T-helper 17 cell (primary cell): ENCODE measurements at places on chromosomes 16 and 17.

- no peak for DNase-seq
These were observed 248.2 kb downstream of the TOX3 start for GRCh38 chr16:52298769-52299168.

- peak; percentile 4 for DNase-seq
These were observed 147.9 kb upstream of the CHMP6 start for GRCh38 chr17:80843741-80844156.

DNA sequence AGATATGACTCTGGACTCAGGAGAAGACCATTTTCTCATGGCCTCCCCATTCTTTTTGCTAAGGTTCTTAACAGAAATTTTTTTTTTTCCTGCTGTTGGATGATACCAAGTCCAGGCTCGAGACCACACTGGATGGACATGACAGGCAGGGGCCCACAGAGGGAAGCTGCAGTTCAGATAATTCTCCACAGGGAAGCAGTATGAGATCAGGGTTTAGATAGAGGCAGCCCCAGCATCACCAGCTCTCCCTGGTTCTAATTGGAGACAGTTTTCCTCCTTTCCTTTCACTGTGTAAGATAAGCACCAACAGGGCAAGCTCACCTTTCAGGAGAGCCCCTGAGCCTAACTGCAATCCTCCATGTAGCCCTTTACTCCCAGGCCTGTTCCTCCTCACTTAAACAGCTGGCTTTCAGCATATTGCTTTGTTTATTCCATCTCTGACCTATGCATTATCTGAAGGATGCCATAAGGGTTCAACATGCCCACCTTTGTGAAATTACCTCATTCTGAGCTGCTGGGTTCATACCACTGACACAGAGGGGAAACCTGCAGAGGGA is 108.1 kb downstream of the SNX11 start:
- DNase-seq = no peak

GRCh38 chr17:80701730-80702129 is 157.1 kb downstream of the RPTOR start:
- DNase-seq = no peak

DNA sequence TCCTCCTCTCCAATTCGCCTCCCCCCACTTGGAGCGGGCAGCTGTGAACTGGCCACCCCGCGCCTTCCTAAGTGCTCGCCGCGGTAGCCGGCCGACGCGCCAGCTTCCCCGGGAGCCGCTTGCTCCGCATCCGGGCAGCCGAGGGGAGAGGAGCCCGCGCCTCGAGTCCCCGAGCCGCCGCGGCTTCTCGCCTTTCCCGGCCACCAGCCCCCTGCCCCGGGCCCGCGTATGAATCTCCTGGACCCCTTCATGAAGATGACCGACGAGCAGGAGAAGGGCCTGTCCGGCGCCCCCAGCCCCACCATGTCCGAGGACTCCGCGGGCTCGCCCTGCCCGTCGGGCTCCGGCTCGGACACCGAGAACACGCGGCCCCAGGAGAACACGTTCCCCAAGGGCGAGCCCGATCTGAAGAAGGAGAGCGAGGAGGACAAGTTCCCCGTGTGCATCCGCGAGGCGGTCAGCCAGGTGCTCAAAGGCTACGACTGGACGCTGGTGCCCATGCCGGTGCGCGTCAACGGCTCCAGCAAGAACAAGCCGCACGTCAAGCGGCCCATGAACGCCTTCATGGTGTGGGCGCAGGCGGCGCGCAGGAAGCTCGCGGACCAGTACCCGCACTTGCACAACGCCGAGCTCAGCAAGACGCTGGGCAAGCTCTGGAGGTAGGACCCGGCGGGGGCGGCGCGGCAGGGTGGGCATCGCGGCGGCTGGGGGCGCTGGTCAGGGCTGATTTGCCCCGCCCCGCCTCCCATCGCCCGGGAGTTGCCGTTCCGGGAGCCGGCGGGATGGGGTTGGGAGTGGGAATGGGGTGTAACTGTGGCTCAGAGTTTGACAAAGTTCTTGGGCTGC is 567 bp downstream of the SOX9 start:
- no peak for DNase-seq

GRCh38 chr16:15459791-15460190 is 25.4 kb downstream of the BMERB1 start:
- no peak for DNase-seq

- no peak for DNase-seq
These were observed 6.6 kb upstream of the SPAG7 start for GRCh38 chr17:4974115-4974670.

DNA sequence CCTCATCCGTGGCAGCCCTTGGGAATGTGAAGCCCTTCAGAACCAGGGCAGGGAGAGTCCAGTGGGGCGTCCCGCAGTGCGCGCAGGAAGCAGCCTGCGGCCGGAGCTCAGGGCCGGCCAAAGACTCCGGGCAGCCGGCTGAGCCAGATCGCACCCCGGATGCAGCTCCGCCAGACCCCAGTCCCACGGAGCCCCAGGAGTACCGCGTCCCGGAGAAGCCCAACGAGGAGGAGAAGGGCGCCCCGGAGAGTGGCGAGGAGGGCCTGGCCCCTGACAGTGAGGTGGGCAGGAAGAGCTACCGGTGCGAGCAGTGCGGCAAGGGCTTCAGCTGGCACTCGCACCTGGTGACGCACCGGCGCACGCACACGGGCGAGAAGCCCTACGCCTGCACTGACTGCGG is 6.9 kb downstream of the ZNF205 start:
- DNase-seq = no peak

GRCh38 chr17:37490638-37491614 is 1.2 kb downstream of the DUSP14 start:
- no peak for DNase-seq

DNA sequence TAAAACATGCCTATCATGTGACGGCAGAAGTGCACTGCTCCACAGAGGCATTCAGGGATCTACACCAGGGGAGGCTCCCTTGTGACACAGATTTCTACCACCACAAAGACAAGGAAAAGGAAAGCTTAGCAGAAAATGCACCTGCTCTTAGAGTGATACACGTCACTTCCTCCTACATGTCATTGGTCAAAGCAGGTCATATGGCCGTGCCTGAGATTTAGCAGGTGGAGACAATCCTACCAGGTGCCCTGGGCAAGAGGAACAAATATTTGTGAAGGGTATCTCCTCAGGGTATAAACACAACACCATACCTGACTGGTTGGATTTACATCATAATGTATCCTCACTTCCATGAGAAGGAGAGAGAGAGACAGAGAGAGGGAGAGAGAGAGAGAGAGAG is 362.1 kb downstream of the HS3ST4 start:
- DNase-seq = no peak

- DNase-seq = no peak
These were observed 32.5 kb downstream of the UBE2O start for GRCh38 chr17:76420356-76421043.

GRCh38 chr16:6374821-6375220 is 957.8 kb upstream of the RBFOX1 start:
- no peak for DNase-seq

GRCh38 chr16:67407176-67407787 is 9.0 kb downstream of the ZDHHC1 start:
- DNase-seq = no peak

- DNase-seq = no peak
These were observed 47.9 kb downstream of the SLC6A4 start for GRCh38 chr17:30187573-30187972.

- no peak for DNase-seq
These were observed 27.6 kb downstream of the ANKRD40 start for GRCh38 chr17:50680126-50680525.

- no peak for DNase-seq
These were observed 104.4 kb downstream of the IRX5 start for GRCh38 chr16:55035029-55035428.

DNA sequence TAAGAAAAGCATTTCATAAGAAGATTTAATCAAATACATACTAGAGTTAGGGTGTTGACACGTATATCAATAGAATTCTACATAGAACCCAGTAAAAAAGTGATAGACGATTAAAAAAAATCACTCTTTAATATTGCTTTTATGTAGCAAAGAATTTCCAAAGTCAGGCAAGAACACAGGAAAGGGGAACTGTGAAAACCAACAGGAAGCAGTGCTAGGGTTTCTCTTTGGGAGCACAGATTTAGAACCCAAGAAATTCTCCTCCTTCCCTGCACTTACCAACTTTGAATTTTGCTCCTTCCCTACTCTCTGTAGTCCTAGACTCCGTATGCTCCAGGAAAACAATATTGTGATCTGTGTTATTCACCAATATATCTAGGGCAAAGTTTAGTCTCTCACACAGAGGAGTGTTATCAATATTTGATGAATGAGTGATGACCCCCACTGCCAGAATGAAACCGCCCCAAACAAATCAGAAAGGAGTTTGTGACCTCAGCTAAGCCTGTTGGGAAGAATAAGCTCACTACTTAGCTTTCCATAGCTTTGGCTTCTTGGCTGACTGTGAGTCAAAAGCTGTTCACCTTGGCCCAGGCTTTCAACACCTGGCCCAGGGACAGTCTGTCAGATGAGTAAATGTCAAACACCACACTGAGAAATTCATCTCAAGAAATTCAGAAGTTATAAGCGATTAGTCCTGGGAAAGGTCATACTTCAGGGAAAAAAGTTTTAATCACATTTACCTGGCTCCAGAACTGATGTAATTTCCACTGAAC is 8.6 kb downstream of the RFWD3 start:
- no peak for DNase-seq

GRCh38 chr17:81197409-81197795 is 25.4 kb downstream of the CEP131 start:
- DNase-seq = peak; percentile 6

- DNase-seq = no peak
These were observed 38.7 kb upstream of the FOXJ1 start for GRCh38 chr17:76179496-76180467.

DNA sequence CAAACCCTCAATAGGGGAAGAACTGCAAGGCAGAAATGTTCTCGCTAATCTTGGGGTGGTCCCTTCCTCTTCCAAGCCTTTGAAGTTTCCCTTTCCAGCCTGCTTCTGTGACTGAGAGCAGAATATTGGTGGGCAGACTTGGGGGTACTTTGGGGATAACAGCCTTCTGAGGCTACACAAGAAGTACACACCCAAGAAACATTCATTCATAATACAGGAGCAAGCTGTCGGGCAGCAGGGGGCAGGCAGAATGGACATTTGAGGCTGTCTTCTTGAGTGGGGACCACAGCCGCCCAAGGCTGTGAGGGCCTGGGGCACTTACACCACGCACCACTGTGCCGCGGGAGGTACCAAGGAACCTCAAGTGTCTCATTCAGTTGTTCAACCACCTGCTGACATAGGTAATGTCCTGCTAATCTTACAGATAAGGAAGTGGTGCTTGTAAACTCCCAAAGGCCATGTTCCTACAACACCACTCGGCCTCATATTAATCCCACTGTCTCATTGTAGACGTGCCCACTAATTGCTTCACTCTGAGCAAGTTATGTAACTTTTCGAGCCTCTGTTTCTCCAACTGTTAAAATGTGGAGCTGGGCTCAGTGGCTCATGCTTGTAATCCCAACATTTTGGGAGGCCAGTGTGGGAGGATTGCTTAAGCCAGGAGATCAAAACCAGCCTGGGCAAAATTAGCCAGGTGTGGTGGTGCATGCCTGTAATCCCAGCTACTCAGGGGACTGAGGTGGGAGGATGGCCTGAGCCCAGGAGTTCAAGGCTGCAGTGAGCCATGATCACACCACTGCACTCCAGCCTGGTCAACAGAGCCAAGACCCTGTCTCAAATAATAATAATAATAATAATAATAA is 2.5 kb upstream of the MRPS23 start:
- DNase-seq = no peak

DNA sequence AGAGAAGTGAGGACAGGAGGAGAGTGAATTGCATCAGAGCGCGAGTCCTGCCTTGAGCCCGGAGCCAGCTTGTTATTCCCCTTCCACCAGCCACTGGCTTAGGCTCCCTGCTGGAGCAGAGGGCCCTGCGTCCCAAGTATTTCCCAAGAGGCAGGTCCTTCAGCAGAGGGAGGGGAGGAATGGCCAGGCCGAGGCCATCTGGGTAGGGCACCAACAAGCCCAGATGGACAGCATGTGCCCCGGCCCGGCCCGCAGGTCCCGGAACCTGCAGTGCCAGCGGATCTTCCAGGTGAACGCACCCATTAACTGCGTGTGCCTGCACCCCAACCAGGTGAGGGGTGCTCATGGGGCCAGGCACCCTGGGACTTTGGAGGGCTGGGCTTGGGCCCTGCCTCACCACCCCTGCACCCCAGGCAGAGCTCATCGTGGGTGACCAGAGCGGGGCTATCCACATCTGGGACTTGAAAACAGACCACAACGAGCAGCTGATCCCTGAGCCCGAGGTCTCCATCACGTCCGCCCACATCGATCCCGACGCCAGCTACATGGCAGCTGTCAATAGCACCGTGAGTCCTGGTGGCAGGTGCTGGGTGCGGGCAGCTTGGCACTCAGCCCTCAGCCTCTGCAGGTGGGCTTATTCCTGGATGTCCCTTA is 1.7 kb downstream of the MLST8 start:
- DNase-seq = no peak

DNA sequence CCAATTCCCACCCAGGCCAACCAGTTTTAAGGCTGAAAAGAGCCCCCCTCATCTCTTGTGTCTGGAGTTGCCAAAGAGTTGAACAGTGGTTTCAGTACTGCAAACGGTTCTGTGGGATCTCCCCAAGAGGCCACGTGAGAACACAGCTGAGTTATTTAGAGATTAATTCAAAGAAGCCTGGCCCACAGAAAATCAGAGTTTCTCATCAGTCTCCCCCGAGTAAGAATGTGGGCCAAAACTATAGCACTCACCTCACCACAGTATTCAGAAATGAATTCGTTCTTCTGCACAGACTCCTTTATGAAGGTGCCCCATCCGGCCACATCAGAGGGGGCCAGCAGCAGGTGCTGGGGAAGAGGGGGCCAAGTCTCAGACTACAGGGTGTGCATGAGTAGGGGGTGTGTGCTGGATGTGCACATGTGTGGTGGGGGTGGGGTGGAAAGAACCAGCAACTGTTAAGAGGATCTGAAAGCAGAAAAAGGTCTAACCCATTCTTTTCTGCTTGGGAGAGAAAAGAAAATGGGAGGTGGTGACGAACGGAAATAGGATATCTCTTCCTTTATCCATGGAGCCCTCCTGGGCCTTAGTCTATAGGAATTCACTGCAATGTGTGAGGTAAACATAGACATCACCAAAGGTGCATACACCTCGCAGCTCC is 22.6 kb downstream of the CNTNAP1 start:
- no peak for DNase-seq

GRCh38 chr17:77451894-77452852 is 311.4 kb downstream of the SEC14L1 start:
- DNase-seq = no peak

GRCh38 chr17:29573558-29573869 is 5.0 kb downstream of the TP53I13 start:
- DNase-seq = no peak

DNA sequence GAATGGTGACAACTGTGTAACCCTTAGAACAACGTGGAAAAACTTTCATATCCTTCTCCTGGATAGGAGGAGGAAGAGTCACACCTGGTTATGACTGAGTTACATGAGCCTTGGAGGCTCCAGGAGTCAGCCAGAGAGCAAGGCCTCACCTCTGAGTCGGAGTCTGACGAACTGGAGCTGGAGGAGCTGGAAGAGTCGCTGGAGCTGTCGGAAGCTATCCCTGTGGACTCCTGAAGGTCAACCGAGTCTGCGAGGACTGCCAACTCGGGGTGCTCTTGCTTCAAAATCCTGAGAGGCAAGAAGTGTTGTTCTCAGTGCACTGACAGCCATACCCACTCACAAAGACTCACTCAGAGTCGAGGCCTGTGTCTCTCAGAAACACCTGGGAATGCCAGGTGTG is 6.2 kb downstream of the JMJD6 start:
- no peak for DNase-seq
